ENCODE measurements at places on chromosomes 1 and 21.

DNA sequence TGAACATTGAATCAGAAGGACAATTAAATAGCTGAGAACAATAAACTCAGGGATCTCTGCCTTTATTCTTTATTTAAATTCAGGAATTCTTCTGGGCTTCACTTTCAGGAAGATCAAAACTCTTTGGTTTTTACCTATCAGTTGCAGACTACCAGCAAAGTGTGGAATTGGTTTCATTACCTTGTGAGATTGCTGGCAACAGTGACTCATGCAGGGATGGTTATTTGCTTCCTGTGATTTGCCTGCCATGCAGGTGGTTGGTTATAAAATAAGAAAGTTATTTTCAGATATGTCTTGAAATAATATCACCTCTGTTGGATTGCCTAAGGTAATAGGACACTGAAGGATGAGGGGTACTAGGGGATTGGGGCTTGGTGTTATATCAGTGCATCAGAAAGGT is 204.6 kb downstream of the PTBP2 start:
- no peak for DNase-seq

DNA sequence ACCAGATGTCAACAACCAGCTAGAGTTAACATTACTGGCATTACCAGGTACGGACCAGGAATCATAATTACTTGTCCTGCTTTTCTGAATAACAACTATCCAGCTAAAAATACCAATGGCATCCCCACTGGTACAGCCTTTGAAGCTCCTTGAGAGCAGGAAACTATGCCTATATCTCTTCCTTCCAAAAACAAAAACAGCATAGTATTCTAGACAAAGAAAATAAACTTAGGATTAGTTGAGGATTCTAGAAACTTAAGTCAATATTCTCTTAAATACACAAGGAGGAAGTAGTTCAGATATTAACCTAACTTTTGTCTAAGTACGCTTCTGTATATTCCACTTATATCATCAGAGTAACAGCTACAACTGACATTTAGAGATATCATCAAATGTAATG is 3.0 kb downstream of the FUBP1 start:
- DNase-seq, result no peak

DNA sequence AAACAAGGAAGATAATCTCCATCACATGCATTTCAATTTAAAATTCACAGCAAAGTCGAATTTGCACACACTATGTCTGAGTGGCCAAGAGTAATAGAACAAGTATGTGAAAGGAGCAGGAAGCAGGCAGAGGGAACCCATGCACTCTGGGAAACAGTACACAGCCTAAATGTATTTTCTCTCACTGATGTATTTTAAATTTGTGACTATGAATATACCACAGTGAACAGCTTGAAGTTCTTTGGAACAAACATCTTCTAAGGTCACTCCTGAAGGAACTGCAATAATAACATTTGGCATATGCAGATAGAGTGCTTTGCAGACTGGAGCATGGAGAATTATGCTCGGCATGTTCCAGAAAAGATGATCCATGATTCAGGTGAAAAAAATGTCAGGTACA is 223.1 kb upstream of the PKN2 start:
- DNase-seq, result no peak

- no peak for DNase-seq
Measured at GRCh38 chr1:177723533-177723932, 246.3 kb downstream of the SEC16B start.

- DNase-seq, result no peak
Measured at GRCh38 chr21:29904359-29905282, 35.2 kb downstream of the GRIK1 start.

GRCh38 chr1:225541383-225541782 is 111.5 kb downstream of the ENAH start:
- no peak for DNase-seq

DNA sequence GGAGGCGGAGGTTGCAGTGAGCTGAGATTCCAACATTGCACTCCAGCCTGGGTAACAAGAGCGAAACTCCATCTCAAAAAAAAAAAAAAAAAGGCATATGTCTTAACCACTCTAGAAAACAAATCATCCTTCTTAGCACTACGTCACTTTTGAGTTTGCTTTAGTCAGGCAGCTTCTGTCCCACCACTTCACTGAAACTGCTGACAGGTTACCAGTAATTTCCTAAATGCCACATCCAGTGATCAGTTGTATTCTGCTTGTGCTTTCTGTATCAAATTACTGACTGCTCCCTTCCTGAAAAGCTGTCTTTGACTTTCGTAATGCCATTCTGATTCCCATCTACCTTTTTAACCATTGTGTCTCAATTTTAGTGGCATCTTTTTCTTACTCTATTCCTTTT is 21.7 kb downstream of the RCOR3 start:
- DNase-seq, result no peak

DNA sequence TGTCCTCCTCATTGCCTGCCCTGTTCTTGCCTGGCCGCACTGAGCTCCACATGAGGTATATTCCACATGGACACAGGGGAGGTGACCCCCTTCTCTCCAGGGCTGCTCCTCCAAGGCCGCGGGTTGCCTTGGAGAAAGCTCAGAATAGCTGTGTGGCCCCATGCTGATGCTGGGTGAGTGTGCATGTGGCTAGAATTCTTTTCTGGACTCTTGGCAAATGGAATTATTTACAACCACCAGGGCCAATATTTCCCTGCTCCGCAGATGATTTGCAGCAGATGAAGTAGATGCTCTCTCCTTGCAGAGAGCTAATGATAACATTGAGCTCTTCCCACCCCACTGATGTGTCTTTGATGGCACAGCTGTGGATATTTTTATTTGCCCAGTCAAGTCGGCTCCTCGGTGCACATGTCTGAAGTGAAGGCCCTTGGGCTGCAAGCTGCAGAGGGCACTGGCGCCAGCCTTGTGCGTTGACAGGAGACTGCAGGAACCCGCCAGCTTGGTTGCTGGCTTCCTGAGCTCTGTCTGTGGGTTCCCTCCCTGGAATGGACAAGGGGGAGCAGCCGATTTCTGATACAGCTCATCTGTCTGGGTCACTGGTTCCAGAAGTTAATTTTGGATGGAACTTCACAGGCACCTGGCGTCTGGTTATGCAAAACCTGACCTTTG is 404.7 kb upstream of the VAMP3 start:
- DNase-seq, result peak; percentile 92

GRCh38 chr1:114218361-114219171 is 64.9 kb upstream of the SYT6 start:
- no peak for DNase-seq

GRCh38 chr1:163275222-163275621 is 46.5 kb upstream of the NUF2 start:
- DNase-seq, result no peak

- no peak for DNase-seq
Measured at GRCh38 chr1:198734323-198735008, 95.6 kb downstream of the PTPRC start.

DNA sequence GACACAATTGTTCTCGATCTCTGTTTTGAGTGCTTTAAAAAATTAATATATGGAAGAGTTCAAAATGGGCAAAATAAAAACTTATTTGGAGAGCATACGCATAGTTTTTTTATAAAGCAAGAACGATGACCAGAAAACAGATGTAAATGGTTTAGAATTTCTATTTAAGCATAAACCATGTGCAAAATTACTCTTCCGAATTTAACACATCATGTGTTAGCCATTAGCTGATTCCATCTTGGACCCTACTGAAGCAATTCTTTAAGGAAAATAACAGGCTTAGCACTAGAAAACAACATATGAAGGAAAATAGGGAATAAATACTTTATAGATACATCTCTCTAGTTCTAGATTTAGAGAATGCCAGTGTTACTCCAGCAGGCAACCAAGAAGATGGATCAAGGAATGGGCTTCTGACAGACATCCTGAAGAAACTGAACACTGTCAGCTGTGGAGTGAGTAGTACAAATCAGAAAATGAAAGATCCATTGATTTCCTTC is 26.7 kb downstream of the CDC7 start:
- no peak for DNase-seq

DNA sequence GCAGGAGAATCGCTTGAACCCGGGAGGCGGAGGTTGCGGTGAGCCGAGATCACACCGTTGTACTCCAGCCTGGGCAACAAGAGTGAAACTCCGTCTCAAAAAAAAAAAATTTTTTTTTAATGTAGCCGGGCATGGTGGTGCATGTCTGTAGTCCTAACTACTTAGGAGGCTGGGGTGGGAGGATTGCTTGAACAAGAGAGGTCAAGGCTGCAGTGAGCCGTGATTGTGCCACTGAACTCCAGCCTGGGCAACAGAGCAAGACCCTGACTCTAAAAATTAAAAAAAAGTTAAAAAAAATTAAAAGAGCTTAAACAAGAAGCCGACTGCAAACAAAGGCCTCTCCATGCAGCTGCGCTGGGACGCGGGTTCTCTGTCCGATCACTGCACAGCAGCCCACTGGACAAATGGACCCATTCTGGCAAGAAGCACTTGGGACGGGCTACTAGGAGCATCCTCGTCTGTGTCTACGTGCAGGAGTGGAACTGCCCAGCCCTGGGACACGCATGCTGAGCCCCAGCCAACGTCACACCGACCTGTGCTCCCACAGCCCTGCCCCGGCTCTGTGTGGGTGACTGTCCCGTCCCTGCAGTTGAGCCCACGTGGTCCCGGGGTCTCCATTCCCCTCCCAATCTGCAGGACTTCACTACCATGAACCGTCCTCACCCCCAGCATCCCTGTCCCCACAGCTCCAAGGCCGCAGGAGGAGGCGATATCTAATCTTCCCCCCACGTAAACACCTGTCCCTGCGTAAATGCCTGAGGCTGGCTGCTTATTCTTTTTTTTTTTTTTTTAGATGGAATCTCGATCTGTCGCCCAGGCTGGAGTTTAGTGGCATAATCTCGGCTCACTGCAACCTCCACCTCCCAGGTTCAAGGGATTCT is 12.3 kb downstream of the SLC35E2B start:
- no peak for DNase-seq

- no peak for DNase-seq
Measured at GRCh38 chr21:33688353-33688752, 46.1 kb downstream of the ITSN1 start.

DNA sequence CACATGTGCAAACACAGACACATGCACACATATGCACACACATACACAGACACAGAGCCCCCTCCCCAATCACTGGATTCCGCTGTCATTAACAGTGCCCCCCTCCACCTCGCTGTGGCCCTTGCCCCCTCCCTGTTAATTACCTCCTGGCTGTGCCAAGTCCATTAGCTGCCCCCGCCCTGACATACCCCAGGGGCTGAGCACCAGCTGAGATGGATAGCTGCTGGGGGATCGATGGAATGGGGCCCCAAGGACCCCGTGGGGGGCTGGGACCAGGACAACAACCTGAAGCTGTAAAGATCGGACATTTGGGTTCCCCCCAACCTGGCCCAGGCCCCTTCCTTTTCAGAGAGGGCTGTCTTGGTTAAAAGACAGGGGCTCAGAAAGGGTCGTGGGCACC is 9.6 kb upstream of the PEAR1 start:
- no peak for DNase-seq

DNA sequence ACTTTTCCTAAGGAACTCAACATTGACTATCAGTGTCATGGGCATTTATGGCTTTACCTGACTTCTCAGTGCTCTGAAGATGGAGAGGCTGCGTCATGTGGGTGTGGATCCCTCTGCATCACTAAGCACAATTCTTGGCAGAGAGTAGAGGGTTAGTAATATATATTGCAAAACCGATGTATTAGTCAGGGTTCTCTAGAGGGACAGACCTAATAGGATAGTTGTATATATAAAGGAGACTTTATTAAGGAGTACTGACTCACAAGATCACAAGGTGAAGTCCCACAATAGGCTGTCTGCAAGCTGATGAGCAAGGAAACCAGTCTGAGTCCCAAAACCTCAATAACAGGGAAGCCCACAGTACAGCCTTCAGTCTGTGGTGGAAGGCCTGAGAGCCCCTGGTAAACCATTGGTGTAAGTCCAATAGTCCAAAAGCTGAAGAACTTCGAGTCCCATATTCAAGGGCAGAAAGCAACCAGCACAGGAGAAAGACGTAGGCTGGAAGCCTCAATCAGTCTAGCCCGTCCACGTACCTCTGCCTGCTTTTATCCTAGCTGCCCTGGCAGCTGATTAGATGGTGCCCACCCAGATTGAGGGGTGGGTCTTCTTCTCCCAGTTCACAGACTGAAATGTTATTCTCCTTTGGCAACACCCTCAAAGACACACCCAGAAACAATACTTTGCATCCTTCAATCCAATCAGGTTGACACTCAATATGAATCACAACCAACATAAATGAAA is 159.7 kb upstream of the NRIP1 start:
- DNase-seq, result no peak

- no peak for DNase-seq
Measured at GRCh38 chr1:212930986-212931678, 19.2 kb upstream of the VASH2 start.

DNA sequence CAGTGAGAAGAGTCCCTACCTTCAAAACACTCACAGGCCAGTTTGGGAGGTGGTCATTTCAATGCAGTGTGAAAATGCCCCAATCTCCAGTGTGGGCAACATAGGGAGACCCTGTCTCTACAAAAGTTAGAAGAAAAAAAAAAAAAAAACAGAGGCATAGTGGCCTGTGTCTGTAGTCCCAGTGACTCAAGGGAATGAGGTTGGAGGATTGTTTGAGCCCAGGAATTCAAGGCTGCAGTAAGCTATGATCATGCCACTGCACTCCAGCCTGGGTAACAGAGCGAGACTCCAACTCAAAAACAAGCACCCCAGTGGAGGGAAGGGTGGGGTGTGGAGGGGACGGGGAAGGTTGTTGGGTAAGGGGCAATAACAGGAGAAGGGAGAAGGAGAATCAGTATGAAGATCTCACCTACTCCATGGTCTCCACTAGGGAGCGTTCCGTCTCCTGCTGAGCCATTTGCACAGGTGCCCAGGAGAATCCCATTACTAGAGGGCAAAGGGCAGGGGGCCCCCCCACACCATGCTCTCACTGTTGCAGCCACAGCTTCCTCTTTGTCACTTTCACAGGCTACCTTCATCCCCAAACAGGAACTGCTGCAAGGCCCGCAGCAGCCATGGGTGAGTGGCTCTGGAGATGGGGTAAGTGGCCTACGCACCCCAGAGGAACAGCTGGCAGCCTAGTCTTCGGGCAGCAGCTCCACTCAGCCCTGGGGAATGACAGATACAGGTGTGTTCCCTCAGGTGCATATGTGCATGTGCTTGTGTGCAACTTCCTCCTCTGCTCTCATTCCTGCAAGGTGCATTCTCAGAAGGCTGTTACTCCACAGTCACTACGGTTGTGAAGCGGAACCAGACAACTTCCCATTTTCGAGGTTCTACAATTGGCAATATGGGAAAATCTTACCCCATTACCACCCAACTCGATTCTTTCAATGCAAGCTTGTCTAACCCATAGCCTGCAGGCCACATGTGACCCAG is 87.9 kb upstream of the LYST start:
- no peak for DNase-seq

Data from NCI-H2227 treated with DMSO at 0.1 percent for 48 hours (cell line).